T1000 (cell line): ENCODE measurements at places on chromosomes 11 and 22.
A peak's percentile ranks its signal among the peaks of the same experiment; 100 is the strongest.

DNA sequence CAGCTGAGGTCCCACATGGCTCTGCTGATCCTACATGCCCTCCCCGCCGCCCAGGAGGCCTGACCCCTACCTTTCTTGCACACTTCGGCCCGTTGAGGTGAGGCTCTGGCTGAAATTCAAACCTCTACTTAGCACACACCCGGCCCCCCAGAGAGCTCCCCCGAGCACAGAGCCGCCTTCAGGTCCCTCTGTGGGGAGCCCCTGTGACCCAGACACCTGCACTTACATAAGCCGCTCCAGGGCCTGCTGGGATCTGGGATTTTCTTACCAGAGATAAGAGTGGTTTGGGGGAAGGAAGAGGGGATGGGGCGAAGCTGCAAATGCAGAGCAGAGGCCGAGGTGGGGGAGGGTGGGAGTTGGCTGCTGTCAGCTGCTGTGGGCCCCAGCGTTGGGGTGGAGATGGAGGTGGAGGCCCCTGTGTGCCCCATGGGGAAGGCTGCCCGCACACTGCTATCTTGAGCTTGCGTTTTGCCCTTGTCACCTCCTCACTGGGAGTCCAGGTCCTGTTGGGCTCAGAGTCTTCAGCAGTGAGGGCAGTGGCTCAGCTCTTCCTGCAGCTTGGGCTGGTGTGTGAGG lies 30.6 kb downstream of the CAPN1 start:
- no peak for DNase-seq

DNA sequence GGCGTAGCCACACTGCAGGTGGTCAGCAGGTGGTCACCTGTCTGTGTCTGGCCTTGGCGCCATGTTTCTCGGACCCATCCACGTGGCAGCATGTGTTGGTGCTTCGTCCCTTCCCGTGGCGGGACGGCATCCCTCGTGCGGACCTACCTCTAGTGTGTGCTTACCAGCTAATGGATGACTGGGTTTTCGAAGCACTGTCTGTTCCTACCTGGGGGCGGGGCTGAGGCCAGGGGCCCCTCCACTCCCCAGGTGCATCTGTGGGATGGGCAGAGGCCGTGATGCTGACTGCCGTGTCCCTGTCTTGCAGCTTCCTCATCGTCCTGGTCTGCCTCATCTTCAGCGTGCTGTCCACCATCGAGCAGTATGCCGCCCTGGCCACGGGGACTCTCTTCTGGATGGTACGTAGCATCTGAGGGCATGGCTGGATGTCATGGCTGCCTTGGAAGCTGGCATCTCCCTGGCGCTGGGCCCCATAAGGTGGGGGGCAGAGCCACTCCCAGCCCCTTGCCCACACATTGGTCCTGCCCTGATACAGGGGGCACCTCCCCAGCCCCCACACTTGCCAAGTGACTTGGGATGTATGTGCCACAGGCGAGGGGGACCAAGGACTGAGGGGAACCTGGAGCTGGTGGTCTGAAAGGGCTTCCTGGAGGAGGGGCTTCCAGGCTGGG lies 82.9 kb downstream of the KCNQ1 start:
- no peak for DNase-seq

GRCh38 chr11:44286268-44286880 lies 23.6 kb downstream of the ALX4 start:
- no peak for DNase-seq

DNA sequence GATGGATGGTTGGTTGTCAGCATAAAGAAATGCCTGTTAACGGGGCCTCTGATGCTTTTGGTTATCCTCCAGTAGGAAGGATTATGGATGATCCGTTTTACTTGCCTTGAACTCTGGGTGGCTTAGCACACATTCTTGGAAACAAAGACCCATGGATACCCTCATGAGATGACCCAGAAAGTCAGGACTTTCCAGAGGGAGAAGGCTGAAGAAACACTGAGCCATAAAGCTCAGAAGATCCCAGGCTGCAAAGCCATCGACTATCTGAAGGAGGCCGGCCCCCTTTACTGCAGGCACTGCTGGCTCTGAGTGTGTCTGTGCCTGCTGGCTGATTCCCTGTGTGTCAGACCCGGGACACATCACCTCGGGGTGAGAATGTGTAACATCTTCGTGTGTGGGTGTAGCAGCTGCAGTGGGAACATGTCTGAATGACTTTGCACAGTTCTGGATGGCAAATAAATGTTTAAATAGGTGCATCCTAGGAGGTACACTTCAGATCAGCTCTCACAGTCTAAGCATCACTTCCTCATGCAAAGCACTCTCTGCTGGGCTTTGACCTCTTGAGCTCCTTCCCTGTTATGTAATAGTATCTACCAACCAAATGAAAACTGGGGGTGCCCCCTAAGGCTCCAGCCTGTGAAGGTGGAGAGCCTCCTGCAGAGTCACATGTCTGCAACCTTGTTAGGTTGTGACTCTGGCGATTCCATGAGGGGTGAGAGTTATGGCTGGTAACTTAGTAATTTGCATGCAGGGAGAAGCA lies 1084.9 kb downstream of the TBC1D22A start:
- no peak for DNase-seq

DNA sequence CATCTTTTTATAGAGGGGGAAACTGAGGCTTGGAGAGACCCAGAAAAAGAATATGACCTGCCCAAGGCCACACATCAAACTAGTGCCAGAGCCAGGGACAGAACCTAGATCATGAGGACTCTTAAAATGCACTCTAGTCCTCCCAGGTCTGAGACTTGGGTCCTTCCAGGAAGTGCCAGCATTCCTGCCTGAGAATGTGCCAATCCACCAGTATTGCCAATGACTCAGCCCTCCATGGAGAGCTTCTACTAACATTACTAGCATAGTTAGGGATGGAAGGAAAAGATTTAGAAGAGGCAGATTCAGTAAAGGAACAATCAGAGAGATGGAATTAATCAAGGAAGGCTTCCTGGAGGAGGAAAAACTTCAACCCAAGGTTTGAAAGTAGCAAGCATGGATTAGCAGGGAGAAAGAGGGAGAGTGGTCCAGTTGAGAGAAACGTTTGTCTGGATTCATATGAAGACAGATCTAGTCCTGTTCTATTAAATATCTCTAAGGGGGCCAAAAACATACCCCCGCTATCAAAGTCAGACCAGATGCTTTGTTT lies 20.1 kb upstream of the SMIM35 start:
- DNase-seq, result no peak

GRCh38 chr11:12392672-12393071 lies 15.3 kb downstream of the PARVA start:
- no peak for DNase-seq

- DNase-seq, result peak; percentile 54
Observed at GRCh38 chr11:2898366-2899079, 12.9 kb upstream of the CDKN1C start.

- no peak for DNase-seq
Observed at GRCh38 chr22:49449377-49449776, 378.3 kb downstream of the BRD1 start.

- DNase-seq, result no peak
Observed at GRCh38 chr11:124749912-124750311, 2.1 kb downstream of the VSIG2 start.

- DNase-seq, result no peak
Observed at GRCh38 chr11:74646954-74647353, 54.6 kb downstream of the POLD3 start.

GRCh38 chr11:2668876-2669275 lies 30.9 kb downstream of the KCNQ1OT1 start:
- DNase-seq, result no peak

DNA sequence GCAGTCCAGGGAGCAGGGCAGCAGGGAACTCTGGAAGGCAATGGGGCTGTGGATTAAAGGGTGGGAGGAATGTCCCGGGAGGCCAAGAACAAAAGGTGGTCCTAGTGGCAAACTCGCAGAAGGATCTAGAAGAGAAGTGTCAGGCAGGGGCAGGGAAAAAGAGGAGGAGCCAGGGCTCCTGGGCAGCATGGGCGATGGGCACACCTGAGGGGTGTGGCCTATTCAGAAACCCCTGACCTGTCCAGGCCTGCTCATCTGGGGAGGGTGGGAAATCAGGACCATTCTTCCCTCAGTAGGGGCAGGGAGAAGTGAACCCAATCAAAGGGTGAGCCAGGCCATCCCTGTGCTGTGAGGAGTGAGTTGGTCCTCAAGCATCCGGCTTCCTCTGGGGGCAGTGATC lies 108.6 kb downstream of the TRIM29 start:
- no peak for DNase-seq

DNA sequence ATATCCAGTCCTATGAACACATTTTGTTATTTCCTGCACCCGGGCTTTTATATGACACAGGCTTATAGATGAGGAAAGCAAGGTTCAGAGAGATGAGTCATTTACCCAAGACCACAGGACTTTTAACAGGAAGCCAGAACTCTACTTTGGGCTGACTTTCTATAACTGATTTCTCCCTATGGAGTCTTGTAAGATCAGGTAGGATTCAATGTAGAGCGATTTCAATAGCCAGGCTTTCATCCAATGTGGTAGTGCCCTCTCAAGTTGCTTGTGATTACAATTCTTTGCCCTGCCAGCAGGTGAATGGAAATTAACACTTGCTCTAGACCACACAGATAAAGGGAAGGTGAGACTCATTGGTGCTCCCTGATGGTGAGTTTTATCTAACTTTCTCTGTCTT lies 378.3 kb downstream of the INSC start:
- DNase-seq, result no peak

GRCh38 chr22:39134366-39135091 lies 18.0 kb downstream of the CBX7 start:
- DNase-seq, result no peak

DNA sequence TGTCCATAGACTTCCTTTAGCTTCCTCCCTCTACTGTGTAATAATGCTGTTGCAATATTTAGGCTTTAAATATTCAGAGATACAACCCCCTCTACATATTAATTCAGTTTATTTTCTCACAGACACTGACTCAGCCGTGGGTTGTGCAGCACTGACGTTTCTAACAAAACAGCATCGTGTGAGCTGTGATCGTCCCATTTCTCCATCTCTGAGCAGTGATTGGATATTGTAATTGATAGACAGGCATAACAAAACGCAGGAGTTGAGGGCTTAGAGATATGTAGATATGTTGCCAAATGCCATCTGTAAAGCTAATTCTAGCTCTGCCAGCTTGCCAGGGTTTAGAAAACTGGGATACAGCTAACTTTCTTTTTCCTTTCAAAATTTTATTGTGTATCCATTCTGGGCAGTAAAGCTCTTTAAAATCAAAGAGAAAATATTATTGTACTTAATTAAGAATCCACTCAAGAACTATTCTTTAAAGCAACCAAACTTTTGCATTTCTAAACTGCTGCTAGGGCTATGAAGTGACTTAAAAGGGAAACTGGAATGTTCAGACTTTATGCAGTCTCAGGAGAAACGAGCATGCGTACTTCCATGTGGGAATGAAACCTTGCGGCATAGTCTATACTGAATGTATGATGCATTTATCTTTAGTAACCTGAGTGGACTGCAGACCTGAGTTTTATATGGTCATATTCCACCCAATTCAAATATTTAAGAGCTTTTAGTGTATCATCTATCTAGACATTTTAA lies 22.7 kb downstream of the BTBD10 start:
- DNase-seq, result peak; percentile 3

- no peak for DNase-seq
Observed at GRCh38 chr22:22692707-22693530, 48.5 kb downstream of the GGTLC2 start.

GRCh38 chr11:76153571-76153923 lies 52.8 kb downstream of the WNT11 start:
- peak; percentile 39 for DNase-seq

DNA sequence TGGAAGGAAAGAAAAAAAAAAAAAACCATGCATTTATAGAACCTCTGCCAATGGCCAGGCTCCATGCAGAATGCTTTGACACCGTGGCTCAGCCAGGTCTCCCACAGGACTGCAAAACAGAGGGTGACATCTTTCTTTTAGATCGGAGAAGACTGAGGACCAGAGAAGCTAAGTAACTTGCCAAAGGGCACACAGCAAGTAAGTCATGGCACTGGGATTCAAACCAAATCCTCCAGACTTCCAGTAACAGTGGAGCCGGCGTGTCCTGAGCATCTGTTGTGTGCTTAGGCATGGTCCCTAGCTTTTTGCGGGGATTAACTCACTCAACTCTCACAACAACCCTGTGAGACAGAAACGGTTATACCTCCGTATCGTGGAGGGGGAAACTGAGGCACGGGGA lies 20.7 kb downstream of the MGAT3 start:
- no peak for DNase-seq

- DNase-seq, result no peak
Observed at GRCh38 chr11:67320691-67321090, 17.4 kb downstream of the SSH3 start.

- DNase-seq, result no peak
Observed at GRCh38 chr11:37105427-37105826, 507.4 kb upstream of the RAG2 start.

DNA sequence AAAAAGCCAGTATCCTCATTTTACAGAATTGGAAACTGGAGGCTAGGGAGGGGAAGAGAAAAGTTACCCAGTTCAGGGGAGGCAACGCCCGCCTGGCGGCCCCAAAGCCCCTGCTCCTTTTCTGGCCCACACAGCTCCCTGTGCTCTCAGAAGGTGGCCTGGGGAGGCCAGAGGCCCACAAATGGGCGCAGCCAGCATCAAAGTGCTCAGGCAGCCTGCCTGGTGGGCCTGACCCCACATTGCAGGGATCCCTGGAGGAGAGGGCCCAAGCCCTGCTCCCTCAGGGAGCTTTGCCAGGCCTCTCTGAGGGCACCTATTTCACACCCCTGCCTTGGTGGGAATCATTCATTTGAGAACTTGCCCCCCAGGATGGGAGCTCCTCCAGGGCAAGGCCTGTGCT lies 42.5 kb downstream of the ARRB1 start:
- DNase-seq, result no peak

DNA sequence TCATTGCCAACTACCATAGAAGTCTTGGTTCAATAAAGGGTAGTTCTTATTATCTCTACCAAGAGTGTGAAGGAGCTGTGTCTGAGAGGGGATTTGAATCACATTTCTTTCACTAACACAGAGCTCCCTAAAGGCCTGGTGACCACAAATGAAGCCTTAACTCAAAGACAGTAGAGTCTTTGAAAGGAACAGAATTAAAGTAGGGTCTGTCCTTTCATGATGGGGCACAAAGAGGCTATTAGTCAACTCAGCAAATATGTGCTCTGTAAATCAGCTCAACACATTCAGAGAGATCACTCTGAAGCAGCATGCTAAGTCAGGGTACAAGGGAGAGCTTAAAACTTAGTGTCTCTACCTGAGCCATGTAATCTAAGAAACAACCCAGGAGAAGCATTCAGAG lies 212.4 kb upstream of the SYN3 start:
- no peak for DNase-seq

GRCh38 chr11:79262221-79262620 lies 178.6 kb downstream of the TENM4 start:
- DNase-seq, result no peak
